Endodermal cell (in vitro differentiated cells): ENCODE measurements at places on chromosomes 3 and 15.
A peak's percentile ranks its signal among the peaks of the same experiment; 100 is the strongest.

DNA sequence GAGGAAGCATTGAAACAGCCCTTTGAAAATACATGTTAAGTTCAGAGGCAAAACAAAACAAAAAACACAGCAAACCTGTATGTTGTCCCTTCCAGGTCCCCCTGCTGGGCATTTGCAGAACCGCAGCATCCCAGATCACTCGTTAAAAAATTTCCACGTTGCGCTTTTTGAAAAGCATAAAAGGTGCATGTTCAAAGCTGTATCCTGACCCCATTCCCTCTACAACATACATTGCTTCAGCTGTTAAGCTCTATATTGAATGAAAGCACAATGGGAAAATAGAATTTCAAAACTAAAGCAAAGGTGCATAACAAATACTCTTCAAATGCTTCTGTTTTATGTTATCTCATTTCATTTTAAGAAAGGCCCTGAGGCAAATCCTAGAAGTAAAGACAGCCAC, 328.3 kb downstream of the THSD4 start:
- peak; percentile 86 for DNase-seq

DNA sequence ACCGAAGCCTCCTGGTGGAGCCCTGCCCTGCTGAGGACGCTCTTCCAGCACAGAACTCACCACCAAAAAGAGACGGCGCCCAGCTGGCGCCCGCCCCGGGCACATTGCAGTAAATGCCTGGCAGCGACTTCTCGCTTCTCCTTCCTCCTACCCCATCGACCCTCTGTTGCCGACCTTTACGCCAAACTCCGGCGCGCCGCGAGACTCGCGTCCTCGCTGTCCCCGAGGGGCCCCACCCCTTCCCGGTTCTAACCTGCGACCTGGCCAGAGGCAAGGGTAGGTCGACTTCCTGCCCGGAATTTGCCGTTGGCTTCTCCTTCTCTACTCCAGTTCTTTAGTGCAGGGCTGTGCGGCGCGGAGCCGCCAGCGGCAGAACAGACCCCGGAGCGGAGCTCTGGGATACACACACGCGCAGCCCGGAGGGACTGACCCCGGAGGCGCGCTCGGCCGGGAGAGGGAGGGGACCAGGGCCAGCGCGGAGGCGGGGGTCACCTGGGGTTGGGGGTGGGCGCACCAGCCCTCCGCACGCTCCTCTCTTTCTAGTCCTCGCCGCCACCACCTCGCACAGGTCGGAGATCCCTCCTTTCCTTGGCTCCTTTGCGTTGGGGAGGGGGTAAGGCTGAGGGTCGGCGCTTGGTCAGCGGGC, 226.6 kb upstream of the AZI2 start:
- DNase-seq: peak; percentile 90

GRCh38 chr3:114878114-114878839, 268.8 kb downstream of the ZBTB20 start:
- DNase-seq: no peak

- no peak for DNase-seq
These were observed 274.7 kb downstream of the FOXP1 start for GRCh38 chr3:71308836-71309235.

- DNase-seq: no peak
These were observed 17.9 kb downstream of the SERP1 start for GRCh38 chr3:150528354-150528797.

- DNase-seq: no peak
These were observed 25.1 kb downstream of the SLC24A5 start for GRCh38 chr15:48145923-48146322.

DNA sequence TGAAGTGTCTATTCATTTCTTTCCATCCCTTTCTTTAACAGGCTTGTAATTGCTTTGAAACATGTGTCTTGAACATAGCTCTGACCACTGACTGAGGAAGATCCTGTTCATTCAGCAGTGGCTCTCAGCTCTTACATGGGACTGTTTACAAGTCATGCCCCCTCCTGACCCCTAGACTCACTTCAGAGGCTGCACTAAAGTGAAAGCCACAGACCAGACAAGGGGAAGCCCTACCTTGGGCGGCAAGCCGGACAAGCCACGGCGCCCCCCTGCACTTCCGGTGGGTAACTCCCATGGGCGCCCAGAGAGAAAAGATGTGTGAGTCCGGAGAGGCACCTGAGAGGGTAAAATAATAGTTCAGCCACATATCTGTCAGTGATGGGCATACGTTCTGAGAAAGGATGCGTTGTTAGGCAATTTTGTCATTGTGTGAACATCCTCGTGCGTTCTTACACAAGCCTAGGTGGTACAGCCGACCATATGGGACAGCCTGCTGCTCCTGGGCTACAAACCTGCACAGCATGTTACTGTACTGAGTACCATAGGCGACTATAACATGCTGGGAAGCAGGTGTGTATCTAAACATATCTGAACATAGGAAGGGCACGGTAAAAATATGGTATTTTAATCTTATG, 116.2 kb downstream of the CHSY1 start:
- DNase-seq: no peak

DNA sequence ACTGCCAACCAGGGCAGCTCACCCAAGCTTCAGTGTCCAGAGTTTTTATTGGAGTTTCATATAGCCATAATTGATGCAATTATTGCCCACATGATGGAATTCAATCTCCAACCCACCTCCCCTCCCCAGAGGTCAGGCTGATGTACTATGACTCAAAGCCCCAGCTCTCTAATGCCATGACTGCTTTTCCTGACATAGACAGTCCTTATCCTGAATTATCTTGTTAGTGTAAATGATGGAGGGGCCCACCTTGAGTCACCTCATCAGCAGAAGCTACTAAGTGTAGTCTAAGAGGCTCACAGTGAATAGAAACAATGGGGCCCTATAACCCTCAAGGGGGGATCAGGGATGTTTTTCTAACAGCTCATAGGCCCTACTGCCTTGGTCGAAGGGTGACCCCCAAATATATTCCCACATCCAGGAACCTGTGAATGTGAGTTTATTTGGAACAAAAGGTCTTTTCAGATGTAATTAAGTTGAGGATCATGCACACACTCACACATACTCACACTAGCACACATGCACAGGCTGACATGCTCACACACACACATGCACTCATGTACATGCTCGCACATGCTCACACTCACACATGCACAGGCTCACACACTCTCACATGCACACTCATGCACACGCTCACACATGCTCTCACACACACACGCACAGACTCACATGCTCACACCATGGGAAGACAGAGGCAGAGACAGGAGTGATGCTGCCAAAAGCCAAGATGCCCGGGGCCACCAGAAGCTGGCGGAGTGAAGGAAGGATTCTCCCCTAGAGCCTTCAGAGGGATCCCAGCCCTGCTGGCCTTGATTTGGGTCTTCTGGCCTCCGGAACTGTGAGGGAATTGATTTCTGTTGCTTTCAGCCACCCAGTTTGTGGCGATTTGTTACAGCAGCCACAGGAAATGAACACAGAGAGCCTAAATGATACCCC, 131.2 kb upstream of the SMAD3 start:
- peak; percentile 13 for DNase-seq

DNA sequence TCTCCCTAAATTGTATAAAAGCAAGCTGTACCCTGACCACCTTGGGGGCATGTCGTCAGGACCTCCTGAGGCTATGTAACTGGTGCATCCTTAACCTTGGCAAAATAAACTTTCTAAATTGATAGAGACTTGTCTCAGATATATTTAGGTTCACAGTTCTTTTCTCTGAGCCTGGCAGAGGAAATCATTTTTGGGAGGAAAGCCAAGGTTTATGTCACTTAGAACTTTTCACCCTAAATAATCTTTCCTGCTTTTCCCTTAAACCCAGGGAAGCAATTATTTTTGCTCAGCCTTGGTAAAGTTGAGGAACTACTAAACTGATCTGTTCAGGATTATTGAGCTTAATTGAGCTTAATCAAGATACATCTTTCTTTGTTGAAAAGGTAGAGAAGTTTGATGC, 608.9 kb downstream of the PDCD6IP start:
- DNase-seq: no peak

- peak; percentile 83 for DNase-seq
These were observed 158.6 kb upstream of the NR2E3 start for GRCh38 chr15:71651750-71652186.

DNA sequence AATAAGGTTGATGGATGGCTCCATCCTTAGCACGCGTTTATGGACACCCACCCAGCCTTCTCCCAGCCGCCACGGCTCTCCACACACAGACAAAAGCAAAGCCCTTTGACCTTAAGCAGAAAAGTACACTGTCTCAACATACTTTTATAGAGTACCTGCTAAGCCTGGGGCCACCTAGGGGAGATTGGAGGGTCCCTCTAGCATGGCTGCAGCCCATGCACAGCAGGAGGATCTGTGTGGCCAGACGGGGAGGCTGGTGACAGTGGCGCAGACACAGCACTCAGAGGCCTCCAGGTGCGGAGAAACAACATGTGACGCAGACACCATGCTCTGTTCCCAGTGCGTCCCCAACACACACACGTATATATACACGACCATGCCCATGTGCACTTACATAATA, 174.9 kb downstream of the XXYLT1 start:
- no peak for DNase-seq

DNA sequence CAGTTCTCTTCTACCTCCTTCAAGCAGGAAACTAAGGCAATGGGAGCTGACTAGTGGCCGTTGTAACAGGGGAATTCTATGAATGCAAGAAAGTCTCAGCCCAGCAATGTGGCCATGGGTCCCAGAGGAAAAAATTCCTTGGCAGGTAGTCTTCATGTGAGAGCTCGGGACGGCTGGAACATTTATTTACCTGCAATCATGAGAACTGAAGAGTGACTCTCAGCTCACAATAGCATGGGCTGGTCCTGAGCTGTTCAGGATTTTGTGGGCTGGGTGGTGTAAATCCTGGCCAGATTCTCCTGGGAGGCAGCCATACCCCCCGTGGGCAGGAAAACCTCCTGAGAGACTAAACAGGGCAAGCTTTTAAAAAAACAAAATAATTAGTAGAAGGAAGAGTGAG, 330.3 kb upstream of the CTNNB1 start:
- peak; percentile 61 for DNase-seq

GRCh38 chr15:101457696-101458095, 31.8 kb downstream of the PCSK6 start:
- DNase-seq: peak; percentile 38

DNA sequence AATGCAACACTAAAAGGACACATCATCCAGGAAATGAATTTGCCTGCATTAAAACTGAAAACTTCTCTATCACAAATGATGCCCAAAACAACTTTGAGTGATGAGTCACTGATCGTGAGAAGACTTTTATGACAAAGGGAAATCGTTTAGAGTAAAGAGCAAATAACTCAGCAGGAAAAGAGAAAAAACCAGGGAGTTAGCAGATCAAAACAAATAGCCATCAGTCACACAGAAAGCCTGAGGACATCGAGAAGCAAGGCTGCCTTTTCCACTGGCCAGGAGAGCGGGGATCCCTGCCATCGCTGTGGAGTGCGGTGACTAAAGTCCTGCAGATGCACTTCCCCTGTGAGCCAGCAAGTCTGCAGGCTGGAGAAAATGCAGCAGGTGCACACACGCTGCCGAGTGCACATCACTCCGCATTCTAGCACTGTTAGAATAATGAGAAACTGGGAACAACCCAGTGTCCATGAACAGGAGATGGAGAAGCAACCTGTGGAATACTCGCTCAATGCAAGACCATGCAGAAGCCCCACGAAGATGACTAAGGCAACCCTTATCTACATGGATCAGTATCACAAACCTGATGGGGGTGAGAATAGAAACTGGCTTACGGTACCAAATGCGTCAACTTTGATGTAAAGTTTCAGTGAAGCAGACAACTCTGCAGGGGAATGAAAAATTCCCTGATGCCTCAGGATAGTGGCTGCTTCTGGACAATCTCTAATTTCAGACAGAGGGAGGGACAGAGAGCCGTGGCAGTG, 86.4 kb downstream of the NSMCE3 start:
- no peak for DNase-seq

- DNase-seq: no peak
These were observed 2.1 kb downstream of the PBRM1 start for GRCh38 chr3:52683611-52684010.

DNA sequence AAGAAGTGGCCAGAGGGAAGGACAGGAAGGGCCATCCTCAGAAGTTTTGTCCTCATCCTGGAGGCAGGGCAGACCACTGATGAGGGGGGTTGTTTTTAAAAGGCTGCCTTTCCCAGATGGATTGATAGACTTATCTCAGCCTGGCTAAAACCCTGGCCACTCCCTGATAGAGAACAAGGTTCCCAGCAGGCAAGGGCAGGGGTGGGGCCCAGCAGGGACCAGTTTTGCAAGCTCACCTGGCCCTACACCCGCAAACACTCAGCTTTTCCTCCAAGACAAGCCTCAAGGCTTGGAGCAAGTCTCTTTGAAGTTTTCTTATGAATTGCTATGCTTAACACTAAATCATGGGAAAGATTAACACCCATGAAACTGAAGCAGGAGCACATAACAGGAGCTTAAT, 9.1 kb downstream of the LIPC start:
- peak; percentile 83 for DNase-seq
